ENCODE measurements at places on chromosomes 5 and 9. TPM values are rescaled to one million over a fixed set of nuclear protein-coding genes. Genes with fewer than 3 reads are reported as not detected.

DNA sequence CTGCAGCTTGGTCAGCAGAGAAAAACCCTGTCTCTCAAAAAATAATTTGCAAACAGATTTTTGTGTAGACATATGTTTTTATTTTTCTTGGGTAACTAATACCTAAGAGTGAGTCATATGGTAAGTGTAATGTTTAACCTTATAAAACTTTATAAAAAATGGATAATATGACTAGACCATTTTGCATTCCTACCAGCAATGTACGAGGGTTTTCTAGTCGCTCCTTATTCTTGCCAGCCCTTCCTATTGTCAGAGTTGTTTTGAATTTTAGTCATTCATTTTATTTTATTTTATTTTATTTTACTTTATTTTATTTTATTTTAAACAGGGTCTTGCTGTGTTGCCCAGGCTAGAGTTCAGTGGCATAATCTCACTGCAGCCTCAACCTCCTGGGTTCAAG, 37.8 kb downstream of the RABGAP1 start:
- no peak for DNase-seq

GRCh38 chr5:45113726-45114125, 305.0 kb downstream of the MRPS30 start:
- DNase-seq: no peak

DNA sequence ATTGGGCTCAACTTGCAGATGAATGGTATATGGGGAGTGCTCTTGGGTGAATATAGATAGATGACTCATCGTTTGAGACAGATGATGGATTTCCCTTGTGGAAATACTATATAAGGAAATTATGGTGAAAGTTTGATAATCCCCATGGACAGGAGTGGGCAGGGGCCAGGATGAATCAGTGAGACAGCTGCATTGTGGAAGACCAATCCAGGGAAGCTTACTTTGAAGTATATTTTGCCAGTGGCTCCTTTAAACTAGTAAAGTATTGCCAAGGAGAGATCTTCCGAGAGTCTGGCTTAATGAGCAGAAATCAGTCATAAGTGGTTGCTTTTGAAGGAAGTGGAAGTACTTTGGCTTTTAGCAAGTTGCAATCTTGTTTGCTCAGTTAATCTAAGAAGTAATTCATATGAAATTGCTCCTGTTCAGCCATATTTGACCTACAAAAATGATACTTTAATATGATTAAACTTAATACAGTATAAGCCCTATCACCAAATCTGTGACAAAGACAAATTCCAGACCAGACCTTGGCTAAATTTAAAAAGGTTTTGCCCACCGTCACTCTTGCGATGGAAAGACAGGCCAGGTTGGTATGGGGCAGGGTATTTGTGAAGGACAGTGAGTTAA, 9.3 kb upstream of the TNC start:
- no peak for DNase-seq

- no peak for DNase-seq
Measured at GRCh38 chr5:155366096-155366495, 352.5 kb downstream of the KIF4B start.

SEMA6A gene
- total RNA-seq: 129 TPM

DNA sequence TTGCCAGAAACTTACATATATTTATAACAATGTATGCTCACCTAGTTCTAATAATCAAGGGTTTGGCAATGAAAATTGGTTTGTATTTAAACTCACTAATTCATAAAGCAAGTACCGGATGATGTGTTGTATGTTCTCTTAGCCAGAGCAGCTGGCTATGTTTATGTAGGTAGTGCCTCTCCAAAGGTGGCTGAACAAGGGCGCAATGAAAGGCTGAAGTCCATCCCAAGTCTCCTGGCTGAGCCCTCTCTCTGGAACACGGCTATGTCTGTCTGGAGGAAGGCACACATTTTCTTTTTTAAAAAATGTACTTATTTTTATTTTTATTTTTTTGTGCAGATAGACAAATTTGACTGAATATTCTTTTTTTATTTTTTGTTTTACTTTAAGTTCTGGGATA, 141.2 kb upstream of the DAB2 start:
- DNase-seq: no peak

CD274 gene
- total RNA-seq: 0.29 TPM

DNA sequence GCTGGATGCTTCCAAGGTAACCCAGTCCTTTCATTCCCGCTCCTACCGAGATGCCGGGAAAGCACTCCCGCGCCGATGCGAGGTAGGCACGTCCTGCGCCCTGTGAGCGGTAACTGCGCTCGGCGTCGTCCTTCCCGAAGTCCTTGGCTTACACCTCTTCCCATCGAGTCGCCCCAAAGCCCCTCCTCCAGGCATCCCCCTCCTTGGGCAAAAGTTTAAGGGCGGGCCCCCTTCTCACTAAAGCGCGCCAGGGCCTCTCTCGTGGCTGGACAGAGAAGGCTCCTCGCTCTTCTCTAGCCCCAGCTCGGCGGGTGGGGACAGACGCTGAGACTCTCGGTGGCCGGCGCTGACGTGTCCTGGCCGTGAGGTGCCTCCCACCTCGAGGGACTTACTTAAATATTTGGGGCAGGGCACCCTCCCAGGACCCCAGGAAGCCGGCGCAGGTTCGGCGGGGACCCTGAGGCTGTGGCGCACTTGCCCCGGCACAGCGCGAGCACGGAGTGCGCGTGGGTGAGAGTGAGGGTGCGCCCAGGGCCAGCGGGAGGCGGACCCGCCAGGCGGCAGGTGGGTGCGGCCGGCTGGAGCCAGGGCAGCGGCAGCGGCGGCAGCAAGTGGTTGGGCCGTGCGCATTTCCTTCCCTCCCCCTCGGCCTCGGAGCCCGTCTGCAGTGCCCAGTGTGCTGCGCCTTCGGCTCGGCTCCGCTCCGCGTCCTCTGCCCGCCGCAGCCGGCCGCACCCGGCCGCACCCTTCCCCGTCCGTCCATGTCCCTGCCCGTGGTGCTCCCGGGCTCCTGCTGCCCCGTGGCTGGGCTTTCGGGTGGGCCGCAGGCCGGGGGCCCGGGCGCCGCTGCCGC, at the start of gene ENTREP1:
TSS of gene ENTREP1 (plus strand) at position 667 of the 853 bp plus-strand sequence. CDS start at position 762, 95 bp downstream.
- DNase-seq: no peak

DNA sequence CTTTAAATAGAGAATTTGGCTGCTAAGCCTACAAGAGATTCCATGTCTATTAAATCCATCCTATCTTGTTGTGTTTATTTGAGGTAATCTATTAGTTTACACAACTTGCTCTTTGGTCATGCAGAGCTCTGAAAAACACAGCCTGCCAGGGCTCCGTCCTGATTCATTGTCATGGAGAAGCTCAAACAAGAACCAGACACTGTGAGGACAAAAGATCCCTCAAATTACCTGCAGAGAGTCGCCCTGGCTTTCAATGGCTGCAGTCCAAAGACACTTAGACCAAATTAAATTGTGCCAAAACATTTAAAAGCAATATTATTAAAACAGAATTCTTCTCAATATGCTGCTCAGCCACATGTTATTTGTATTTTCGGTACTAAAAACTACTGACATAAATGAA, 60.1 kb downstream of the CDH18 start:
- DNase-seq: no peak

CARD9 gene
- total RNA-seq: 3.6 TPM

GRCh38 chr5:56934325-56934724, 17.6 kb downstream of the MIER3 start:
- DNase-seq: no peak

TMEM252 gene
- not detected for total RNA-seq

GRCh38 chr9:90821697-90822096, 20.1 kb downstream of the SYK start:
- DNase-seq: no peak

SLC30A5 gene
- total RNA-seq: 49.0 TPM

GRCh38 chr5:147465747-147466146, 44.1 kb downstream of the DPYSL3 start:
- no peak for DNase-seq

LSM11 gene
- total RNA-seq: 5.2 TPM

DNA sequence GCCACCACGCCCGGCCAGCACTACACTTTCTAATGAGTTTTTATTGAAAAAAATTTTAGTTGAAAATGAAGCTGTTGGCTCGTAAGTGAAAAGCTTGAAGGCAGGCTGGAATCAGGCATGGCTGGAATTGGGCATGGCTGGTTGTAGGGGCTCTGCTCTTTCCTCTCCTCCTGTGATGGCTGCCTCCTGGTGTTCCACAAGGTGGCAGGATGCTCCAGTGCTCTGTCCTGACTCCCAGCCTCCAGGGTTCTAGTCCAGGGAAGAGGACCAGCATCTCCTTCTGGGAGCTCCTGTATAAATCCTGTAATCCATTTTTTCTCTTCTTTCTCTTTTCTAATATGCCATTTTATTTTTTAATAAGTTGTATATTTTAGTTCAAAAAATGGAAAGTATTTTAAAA, 57.2 kb upstream of the DHFR start:
- DNase-seq: no peak

ARAP3 gene
- 53.8 TPM for total RNA-seq

- DNase-seq: no peak
Measured at GRCh38 chr9:97933297-97933998, 4.5 kb downstream of the HEMGN start.

DNA sequence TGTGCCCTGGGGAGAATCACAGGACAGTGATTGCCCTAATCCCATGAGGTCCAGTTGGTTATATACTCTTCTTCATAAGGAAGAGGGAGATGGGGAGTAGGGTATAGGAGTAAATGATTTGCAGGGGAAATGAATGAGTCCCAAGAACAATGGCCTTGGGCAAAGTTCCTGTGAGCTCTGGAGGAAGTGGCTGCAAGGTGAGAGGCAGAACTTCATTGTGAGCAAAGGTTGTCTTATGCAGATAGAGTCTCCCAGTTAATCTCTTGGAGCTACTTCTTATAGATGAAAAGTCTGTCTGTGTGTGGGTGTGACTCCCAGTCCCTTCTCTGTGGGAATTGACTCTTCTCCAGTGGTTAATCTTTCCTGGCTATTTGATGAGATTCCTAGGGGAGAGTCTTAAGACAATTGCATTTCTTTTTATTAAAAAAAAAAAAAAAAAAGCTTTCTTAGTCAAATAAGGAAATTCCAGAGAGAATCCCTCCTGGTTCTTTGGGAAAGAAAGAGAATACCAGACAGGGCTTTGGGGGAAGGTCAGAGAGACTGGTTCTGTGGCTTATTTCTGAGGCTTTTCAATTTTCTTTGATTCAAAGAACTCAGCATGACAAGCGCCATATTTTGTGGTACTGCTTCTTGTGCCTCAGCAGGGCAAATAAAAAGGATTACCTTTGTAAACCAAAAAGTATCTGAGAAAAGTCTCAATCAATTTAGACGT, 33.6 kb upstream of the MEGF10 start:
- DNase-seq: no peak

DNA sequence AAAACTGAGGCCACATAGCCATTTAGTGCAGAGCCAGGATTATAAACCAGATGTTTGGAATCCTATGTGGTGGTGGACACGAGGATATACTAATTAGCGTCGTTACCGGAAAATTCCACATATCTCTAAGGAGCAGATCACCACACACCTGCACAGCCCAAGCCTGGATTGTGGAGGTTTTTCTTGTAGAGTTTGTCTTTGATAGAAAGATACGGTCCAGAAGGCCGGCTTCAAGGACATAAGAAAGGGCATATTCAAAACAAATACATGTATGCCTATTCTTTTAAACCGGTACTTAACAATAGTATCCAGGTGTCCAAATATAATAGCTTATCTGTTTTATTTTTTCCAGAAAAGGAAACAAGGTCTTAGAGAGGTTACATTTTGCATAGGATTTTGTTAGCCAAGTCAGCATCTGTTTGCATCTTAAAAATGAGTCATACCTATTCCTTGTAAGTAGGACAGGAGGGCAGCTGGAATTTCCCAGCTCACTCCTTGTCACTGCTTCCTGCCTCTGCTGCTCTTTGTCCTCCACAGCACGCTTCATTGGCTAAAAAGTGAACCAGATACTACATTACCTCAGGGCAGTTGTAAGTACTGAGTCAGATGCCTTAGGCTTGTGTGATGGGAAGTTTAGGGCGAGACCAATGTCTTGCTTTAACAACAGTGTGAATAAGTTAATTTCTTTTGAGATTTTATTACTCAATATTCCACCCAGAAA, 3.6 kb downstream of the TMC1 start:
- no peak for DNase-seq
